Stimulated activated CD4-positive, alpha-beta T cell treated with anti-CD3 and anti-CD28 coated beads, Interleukin-4, amount 100 ng/mL, for 4 hours (primary cell): ENCODE measurements at places on chromosomes 16 and 17.
A peak's percentile ranks its signal among the peaks of the same experiment; 100 is the strongest.

GRCh38 chr16:11886881-11887280 is 28.9 kb downstream of the GSPT1 start:
- no peak for DNase-seq

- no peak for DNase-seq
These were observed 66.4 kb downstream of the CYB5B start for GRCh38 chr16:69490707-69491324.

DNA sequence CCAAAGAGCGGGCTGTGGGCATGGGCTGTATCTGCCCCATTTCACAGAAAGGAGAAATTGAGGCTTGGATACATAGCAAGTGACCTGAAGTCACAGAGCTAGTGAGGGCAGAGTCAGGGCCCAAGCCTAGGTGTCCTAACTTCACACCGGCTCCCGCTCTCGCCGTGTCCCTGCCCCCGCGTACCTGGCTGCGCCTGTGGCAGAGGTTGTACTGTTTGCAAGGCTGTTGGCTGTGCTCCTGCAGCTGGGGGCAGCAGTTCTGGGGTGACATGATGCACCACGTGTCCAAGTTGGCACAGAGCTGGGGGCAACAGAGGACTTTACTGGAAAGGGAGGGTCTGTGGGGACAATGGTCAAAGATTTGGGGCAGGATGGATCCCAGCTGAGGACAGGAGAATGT is 3.4 kb downstream of the DHX58 start:
- DNase-seq, result no peak

DNA sequence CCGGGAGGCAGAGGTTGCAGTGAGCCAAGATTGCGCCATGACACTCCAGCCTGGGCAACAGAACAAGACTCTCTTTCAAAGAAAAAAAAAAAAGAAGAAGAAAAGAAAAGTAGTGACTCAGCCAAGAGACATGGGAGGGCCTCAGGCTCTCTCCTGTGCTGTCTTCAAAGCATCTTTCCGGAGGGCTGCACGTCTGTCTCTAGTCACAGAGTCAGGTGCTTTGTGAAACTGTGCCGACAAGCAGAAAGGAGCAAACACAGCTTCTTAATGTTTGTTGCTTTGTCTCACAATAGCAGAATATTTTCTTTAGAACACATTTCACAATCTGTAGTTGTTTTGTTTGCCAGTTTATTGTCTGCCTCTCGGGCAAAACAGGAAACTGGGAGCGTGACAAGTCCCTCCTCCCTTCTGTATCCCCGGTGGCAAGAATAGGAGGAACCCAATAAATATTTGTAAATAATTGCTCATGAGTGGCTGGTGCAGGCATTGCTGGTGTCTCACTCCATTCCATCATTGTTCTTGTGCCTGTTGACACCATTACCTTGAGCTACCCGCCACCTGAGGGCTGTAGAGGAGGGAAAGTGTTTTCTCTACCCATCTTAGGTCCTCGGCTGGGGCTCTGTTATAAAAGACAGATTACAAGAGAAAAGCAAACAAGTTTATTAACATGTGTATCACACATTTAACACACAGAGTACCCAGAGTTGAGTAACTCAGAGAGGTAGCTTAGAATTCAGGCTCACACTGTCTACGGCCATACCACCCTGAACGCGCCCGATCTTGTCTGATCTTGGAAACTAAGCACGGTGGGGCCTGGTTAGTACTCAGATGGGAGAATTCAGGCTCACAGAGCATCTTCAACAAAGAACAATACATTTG is 5.5 kb downstream of the GAST start:
- peak; percentile 30 for DNase-seq

DNA sequence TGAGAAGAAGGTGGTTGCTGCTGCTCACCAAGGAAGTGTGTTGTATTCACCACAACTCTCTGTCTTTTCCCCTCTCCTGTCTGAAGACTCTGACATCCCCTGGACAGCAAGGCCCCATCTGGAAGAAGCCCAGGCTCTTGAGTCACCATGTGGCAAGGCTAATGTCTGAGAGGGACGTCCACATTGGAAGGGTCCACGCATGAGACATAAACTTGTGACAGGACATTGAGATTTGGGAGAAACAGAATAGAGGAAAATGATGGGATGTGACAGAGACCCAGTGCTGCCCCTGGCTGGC is 176.5 kb downstream of the IRF8 start:
- DNase-seq, result no peak

GRCh38 chr16:85570213-85570734 is 42.8 kb upstream of the GSE1 start:
- no peak for DNase-seq
